ENCODE measurements at places on chromosomes 13 and 19.

GRCh38 chr19:15289673-15290072 lies 42.7 kb downstream of the BRD4 start:
- DNase-seq, result no peak

- no peak for DNase-seq
These were observed 7.7 kb upstream of the KASH5 start for GRCh38 chr19:49380391-49380790.

DNA sequence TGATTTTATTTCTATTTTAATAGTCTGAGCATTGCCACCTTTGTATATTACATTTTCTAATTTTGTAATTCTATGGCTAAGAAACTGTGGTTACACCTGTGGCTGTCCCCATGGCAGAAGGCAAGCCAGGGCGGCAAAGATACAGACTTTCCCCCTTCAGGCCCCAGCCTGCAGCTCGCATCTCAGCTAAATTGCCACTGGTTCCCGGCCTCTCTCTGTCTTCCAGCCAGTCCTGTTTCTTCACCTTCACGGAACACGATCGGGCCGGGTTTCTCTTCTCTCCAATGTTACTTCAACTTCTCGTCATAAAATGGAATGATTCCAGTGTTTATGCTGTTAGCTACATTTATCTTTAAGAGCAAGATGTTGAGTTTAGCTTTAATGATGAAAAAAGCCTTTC lies 124.5 kb upstream of the ZNF507 start:
- no peak for DNase-seq

GRCh38 chr13:46754812-46755211 lies 42.1 kb downstream of the ESD start:
- no peak for DNase-seq

DNA sequence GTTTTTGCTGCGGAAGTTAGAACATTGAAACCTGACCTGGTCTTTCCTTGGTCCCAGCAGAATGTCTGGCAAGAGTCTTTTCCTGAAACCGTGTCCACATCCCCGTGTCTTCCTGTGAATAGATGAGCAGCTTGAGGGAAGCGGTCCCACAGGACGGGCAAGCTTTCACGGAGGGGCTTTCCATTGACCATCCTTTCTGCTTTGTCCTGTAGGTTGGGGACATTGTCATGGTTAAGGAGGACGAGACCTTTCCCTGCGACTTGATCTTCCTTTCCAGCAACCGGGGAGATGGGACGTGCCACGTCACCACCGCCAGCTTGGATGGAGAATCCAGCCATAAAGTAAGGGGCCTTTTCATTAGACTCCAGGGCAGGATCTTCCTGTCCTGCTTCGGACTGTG lies 126.0 kb downstream of the ATP11A start:
- no peak for DNase-seq

DNA sequence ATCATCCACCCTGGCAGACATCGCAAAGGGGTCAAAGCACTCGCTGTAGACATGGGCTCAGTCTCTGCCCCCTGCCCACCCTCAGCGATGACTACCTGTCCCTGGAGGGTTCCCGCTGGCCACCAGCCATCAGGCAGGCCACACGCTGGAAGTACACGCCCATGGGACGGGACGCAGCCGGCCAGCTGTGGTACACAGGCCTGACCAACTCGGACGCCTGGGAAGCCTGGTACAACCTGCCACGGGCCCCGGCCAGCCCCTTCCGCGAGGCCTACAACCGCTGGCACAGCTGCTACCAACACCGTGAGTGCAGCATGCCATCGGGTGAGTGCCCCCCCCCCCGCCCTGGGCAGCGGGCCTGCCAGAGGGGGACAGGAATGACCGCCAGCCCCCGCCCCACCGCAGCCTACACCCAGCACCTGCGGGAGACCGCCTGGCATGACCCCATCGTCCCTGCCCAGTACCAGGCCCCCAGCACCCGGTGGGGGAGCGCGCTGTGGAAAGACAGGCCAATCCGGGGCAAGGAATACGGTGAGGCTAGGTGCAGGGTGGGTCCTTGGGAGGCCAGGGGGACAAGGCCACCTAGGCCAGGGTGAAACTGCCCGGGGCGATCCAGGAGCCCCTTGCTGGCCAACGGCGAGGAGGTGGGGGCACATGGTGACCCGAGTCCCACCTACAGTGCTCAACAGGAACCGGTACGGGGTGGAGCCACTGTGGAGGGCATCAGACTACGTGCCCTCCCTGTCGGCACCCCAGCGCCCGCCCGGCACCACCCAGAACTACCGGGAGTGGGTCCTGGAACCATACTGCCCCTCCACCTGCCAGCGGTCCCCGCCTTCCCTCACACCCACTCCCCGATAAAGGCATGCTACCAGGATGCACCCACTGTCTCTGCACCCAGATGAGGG lies 4.4 kb downstream of the TEKTIP1 start:
- DNase-seq, result no peak

Measured in kidney glomerular epithelial cell (primary cell).